H54 (cell line): ENCODE measurements at places on chromosomes 12 and 14.
A peak's percentile ranks its signal among the peaks of the same experiment; 100 is the strongest.

- DNase-seq: no peak
Observed at GRCh38 chr14:68726093-68726695, 66.7 kb downstream of the ZFP36L1 start.

- peak; percentile 51 for DNase-seq
Observed at GRCh38 chr14:32938719-32939253, at the start of gene NPAS3. TSS of gene NPAS3 (plus strand) at chr14:32938879.

GRCh38 chr12:13252616-13253015, 56.1 kb downstream of the EMP1 start:
- no peak for DNase-seq

DNA sequence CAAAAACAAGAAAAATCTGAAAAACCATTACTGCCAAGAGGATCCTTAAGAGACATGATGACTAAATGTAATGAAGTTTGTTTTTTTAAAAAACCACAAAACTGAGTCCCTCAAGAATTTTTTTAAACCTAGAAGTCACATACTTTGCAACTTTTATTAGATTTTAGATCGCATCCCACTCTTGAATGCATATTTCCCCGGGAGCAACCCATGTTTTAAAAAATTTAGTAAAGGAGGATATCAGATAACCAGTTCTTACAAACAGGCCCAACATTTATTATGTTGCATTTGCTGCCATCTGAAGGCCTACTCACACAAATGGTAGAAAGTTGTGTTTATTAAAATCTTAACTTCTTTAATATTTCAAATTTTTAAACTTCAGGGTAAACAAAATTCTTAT, 44.3 kb upstream of the CCT2 start:
- no peak for DNase-seq

GRCh38 chr14:23103581-23103980, 1.2 kb downstream of the CIROP start:
- no peak for DNase-seq

- DNase-seq: no peak
Observed at GRCh38 chr12:25207411-25207810, 12.4 kb downstream of the ETFRF1 start.

DNA sequence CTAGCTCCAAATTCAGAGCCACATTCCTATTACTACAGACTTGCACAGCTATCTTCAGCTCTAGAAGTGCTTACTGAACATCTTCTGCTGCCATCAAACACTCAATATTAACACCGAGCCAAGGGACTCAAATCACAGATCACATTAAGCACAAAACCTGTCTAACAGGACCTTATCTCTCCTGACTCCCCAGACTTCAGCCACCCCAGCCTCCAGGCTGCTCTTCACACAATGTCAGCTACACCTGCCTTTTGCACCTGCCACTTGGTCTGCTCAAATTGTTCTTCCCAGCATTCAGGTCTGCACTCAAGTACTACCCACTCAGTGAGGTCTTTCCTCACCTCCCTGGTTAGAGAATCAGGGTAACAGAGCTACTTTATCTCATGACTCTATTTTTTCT, 57.1 kb downstream of the GALC start:
- no peak for DNase-seq

DNA sequence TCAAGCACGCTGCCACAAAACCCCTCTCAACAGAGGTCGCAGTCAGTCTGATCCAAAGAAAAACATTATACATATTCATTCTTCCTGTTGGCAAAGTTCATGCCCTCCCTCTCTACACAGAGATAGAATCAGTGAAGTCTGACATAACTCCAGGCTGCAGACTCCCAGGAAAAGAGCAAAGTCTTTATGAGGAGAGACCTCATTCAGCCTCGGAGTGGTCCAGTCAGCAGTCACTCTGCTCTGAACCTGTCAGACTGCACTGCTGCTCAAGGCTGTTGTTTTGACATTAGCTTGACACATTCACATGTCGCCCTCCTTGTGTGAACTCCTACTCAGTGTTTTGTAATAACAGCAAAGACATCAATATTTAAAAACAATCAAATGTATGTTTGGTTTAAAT, 241.2 kb upstream of the G2E3 start:
- no peak for DNase-seq

- DNase-seq: no peak
Observed at GRCh38 chr12:56633468-56634241, 3.5 kb upstream of the BAZ2A start.

GRCh38 chr12:126936181-126936851, 1330.7 kb upstream of the TMEM132C start:
- peak; percentile 26 for DNase-seq

GRCh38 chr12:21169878-21170472, 39.0 kb downstream of the SLCO1B1 start:
- peak; percentile 0 for DNase-seq

- no peak for DNase-seq
Observed at GRCh38 chr14:50028458-50028857, 87.9 kb downstream of the VCPKMT start.

DNA sequence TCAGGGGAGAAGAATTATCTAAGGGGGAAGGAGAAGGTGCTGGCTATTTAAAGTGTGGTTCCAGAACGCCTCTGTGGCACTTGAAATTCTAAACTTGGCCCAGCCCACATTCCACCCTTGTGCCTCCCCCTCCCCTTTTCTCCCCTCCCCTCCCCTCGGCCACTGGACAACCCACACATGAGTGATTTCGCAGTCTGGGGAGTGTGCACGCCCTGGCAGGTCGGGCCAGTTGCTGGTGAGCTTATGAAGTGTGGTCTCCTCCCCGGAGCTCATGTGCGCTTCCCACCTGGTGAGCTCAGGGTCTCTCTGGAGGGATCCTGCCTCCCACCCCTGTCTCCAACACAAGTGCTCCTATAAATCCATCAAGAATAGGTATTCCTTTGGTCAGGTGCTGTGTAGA, at the start of gene SLC6A13:
Gene SLC6A13 (minus strand): TSS at position 20 of the 400 bp plus-strand sequence. CDS start 2,784 bp downstream, outside the sequence.
- DNase-seq: no peak

GRCh38 chr12:68269779-68270178, 16.4 kb upstream of the IL22 start:
- no peak for DNase-seq

GRCh38 chr12:64457466-64457865, 5.5 kb downstream of the TBK1 start:
- DNase-seq: no peak

DNA sequence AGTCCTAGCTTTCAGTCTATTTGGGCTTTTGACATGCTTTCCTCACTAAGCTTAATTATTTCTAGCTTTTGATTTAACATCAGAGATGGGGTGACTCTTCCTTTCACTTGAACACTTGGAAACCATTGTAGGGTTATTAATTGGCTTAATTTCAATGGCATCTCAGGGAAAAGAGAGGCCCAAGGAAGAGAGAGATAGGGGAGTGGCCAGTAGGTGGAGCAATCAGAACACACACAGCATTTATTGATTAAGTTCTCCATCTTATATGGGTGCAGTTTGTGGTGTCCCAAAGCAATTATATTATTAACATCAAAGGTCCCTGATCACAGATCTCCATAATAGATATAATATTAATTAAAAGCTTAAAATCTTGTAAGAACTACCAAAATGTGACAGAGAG, 1466.1 kb upstream of the SEL1L start:
- DNase-seq: no peak

DNA sequence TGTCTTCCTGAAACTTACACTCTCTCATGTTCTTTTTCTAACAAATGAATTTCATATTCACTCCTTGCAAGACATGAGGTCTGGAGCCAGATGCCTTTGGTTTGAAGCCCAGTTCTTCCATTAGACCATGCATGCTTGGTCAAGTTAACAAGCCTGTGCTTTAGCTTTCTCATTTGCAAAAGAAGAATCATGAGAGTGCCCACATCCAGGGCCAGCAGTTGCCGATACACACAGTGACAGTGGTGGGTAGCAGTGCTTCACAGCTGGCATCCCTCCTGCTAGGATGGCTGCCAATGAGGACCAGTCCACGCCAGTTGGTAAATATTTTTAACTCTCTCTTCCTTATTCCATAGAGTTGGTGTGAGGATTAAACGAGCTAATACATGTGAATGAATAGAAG, 163.1 kb downstream of the PHLDA1 start:
- no peak for DNase-seq

DNA sequence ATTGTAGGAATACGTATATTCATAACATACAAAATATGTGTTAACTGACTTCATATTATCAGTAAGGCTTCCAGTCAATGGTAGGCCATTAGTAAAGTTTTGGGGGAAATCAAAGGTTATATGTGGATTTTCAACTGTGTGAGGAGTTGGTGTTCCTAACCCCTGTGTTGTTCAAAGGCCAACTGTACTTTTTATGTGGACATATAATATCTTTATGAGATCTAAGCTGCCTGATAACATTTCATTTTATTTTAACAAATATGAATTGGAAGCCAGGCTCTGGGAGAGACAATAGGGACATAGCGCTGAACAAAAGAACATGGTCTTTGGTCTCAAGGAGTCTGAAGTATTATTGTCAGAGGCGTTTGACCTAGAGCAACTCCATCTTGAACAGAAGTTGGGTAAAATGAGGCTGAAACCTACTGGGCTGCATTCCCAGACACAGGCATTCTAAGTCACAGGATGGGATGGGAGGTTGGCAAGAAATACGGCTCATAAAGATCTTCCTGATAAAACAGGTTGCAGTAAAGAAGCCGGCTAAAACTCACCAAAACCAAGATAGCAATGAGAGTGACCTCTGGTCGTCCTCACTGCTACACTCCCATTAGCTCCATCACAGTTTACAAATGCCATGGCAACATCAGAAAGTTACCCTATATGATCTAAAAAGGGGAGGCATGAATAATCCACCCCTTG, 147.2 kb downstream of the KSR2 start:
- DNase-seq: no peak

GRCh38 chr14:104486222-104486923, 93.2 kb upstream of the C14orf180 start:
- DNase-seq: no peak

GRCh38 chr12:73678335-73678734, 859.3 kb upstream of the ATXN7L3B start:
- no peak for DNase-seq

DNA sequence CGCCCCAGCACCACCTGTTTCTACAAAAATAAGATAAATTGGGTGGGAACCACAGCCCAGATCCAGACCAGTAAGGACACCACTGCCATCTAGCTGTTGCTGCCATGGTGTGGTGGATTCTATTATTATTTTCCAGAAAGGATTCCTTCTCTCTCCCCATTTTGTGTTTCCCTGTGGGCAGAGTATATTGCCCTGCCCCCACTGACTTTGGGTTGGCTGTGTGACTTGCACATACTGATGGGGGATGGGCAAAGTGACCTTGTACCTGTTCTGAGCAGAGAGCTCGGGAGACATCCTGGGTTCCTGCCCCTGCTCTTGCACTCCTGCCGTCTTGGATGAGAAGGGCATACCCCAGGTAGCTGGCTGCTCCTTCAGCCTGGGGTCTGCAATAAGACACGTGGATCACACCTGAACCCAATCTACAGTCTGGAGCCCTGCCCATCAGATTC, 24.3 kb downstream of the MOAP1 start:
- no peak for DNase-seq

- no peak for DNase-seq
Observed at GRCh38 chr14:104869669-104870367, 4.8 kb downstream of the CEP170B start.

- peak; percentile 50 for DNase-seq
Observed at GRCh38 chr12:1812650-1813302, 7.6 kb upstream of the LRTM2 start.

DNA sequence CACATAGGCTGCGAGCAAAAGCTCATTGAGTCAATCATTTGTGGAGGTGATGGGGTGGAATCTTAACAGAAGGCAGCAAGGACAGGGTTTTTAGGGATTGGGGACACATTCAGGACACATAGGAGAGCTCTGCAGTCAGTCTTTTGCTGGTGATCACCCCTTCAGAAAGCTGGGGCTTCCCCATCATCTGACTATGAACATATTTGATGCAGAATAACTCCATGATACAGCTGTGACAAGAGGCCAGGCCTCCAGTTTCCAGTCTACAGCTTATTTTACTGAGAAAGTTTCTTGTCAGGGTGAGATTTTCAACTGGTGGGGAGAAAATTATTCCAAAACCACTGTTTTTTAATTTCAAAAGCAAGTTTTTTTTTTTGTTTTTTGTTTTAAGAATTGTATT, 134.2 kb downstream of the TMEM30B start:
- DNase-seq: no peak

DNA sequence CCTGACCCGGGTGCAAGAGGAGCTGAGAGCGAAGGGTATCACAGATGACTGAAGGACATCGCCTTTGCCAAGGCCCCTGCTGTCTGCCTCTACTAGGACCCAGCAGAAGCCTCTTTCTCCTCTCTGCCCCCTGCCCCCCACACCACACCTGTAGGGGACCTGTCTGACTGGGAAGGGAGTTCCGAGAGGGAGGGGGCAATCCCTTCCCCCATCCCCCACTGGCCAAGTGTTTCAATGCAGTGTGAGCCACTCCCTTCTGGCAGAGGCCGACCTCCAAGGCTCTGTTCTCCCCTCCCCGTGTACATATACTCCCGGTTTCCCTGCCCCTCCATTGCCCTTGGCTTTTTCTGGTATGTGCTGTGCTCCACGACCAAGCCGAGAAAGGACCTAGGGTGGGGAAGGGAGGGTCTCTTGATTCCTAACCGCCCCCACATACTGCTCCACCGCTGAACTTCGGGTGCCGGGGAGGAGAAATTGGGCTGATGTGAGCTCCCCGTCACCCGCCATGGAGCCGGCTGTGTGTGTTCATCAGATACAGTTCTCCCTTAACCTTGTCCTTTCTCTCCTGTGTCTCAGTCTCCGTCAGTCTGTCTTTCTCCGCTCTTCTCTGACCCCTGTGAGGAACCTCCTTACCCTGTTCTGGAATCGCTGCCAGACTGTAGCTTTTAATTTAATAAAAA, 2.0 kb upstream of the ARHGEF25 start:
- DNase-seq: no peak

GRCh38 chr12:112792301-112792700, 753 bp downstream of the RPH3A start:
- DNase-seq: no peak

GRCh38 chr12:103586132-103586531, 941 bp upstream of the STAB2 start:
- DNase-seq: no peak

GRCh38 chr12:132277374-132277941, 51.9 kb downstream of the GALNT9 start:
- no peak for DNase-seq

GRCh38 chr12:58148405-58148804, 207.0 kb downstream of the ATP23 start:
- DNase-seq: no peak

GRCh38 chr14:53368711-53369201, 215.6 kb upstream of the DDHD1 start:
- DNase-seq: no peak

DNA sequence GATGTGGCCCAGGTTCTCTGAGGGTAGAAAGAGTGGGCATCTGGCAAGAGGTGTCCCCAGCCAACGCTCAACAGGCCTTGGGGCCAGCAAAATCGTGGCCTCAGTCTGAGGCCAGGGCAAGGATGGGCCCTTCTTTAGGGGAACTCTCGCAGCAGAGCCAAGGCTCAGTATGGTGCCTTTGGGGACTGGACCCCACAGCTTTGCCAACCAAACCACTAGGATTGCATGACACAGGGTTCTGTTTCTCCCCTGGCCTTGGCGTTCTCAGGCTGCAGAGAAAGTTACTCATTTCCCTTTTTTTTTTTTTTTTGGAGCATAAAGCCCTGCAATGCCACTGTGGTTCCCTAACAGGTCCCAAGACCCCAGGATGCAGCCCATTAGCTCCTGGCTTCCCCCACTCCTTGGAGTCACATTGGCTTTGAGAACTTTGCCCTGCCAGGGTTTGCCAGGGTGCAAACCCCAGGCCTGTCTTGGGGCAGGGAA, 100.6 kb downstream of the LGMN start:
- no peak for DNase-seq
